ENCODE measurements at places on chromosomes 1 and 21. TPM values are rescaled to one million over a fixed set of nuclear protein-coding genes. Genes with fewer than 3 reads are reported as not detected.

DNA sequence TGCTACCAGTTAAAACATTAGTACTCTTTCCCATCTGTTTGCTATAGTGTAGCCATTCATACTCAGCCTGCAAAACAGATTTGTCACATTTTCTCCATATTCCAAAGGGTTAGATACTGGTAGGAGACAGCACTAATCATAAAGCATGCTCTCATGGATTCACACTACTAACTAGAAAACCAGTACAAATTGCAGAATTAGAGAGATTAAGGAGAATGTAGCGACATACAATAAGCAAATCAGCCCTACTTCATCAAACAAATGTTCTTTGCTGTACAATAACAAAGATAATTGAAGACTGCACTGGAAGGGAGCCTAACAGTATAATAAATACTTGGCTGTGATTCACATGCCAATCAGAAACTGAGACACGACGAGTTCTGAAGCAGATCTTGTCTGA is 368.0 kb upstream of the PRMT6 start:
- no peak for DNase-seq

DNA sequence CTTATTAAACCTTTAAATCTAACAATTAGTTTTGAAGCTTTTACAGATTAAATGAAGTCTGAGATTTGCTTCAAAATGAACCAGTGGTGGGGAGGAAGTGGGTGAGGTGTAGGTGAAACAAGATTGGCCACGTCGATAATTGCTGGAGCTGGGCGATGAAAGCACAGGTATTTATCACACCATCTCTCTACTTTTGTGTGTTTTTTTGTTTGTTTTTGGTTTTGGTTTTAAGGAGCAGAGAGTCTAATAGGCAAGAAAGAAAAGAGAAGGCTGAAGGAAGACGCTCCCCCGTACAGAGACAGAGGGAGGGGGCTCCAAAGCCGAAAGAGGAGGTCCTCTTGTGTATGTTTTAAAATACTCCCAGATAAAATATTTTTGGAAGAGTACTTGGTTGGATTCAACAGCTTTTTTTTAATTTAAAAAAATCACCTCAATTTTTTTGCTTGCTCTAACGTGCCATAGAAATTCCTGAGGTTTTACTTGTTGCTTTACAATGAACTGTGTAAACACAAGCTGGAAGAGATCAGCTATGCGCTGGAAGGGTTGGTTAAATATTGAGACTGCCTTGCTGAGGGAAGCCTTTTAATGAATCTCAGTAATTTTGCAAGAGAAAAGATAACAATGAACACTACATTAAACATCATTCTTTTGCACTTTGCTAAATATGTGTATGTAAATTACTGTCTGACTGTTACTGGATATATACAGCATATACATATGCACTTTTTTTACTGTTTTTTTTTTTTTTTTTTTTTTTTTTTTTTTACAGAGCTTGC is 6.7 kb upstream of the LGALS8 start:
- DNase-seq, result no peak

Gene ANGPTL3
- total RNA-seq, result not detected

Gene SEMA4A
- total RNA-seq, result 5.8 TPM

DNA sequence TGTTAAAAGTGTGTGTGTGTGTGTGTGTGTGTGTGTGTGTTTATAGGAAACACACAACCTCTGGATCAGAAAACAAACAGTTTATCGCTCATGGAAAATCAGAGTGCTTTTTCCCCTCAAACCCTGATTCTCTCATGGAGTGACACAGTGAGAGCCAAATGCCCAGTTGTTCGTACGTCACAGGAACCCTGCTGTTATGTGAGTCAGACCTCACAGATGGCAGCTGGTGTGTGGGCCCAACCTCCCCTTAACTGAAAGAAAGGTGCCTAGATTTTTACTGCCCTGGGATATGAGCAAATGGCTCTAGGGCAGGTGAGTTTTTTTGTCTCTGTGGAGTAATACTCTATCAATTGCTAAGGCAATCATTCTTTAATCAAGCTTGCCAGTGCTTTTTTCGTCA is 1788.1 kb downstream of the BRINP3 start:
- no peak for DNase-seq
